A375 (cell line): ENCODE measurements at places on chromosomes 7 and 10. TPM values are rescaled to one million over a fixed set of nuclear protein-coding genes. Genes with fewer than 3 reads are reported as not detected.

The OR13A1 gene
- not detected in 2 replicates for total RNA-seq

The OR2A12 gene
- total RNA-seq: not detected in 2 replicates

The C10orf71 gene
- not detected in 2 replicates for total RNA-seq

The ICA1 gene
- 14.6 and 33.6 TPM in 2 replicates for total RNA-seq

The HYAL4 gene
- 0.05 and 0.23 TPM in 2 replicates for total RNA-seq
